IMR-90 (cell line): ENCODE measurements at places on chromosomes 13 and 19. TPM values are rescaled to one million over a fixed set of nuclear protein-coding genes. Genes with fewer than 3 reads are reported as not detected.

The ZNF813 gene
- polyA plus RNA-seq: 0.40 and 0.82 TPM in 2 replicates

The NAPSA gene
- 0.24 and 0.39 TPM in 2 replicates for polyA plus RNA-seq

The MYPOP gene
- polyA plus RNA-seq: 2.8 and 3.1 TPM in 2 replicates

- peak; percentile 31 for DNase-seq
- no peak overlapping the region for H3K4me3 ChIP-seq
- no peak overlapping the region for H3K27ac ChIP-seq
- peaks cover 3% of the 10 kb centered on the region; the same call in 1 of the 2 replicates for H3K4me1 ChIP-seq
- no peaks in the 10 kb centered on the region for H3K36me3 ChIP-seq
Observed at GRCh38 chr13:20848944-20849343, 53.6 kb downstream of the XPO4 start.

GRCh38 chr19:17091758-17092333 is 16.3 kb downstream of the MYO9B start:
- H3K4me3 ChIP-seq: no peak overlapping the region
- H3K36me3 ChIP-seq: peaks cover 17% of the 10 kb centered on the region
- peak overlapping the region; percentile 41 for H3K27ac ChIP-seq
- no peaks in the 10 kb centered on the region for H3K27me3 ChIP-seq

DNA sequence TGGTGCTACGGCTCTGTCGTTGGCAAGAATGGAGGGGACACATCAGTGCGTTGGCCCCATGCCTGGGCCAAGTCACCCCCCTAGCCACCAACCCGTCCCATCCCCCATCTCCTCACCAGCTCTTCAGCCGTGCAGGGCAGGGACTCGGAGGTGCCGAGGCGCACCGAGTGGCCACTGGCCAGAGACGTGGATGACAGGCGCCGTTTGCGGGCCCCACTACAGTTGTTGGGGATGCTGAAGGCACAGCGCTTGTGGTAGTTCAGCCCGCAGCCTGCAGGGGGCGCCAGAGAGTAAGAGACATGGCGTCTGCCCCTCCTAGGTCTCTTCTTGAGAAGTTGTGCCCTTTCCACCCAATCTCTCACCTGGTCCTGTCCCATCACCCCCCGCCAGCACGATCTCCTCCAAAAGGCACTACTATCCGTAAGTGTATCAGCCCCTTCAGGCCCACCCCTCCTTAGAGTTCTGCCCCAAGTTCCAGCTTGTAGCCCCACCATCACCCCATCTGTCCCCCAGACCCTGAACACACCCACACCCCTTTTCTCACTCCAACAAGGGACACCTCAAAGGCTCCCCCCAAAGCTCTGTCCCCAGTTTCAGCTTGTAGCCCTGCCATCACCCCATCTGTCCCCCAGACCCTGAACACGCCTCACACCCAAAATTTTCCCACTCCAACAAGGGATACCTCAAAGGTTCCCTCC is 12.4 kb downstream of the PRKD2 start:
- no peak overlapping the region for H3K27ac ChIP-seq
- no peaks in the 10 kb centered on the region for H3K27me3 ChIP-seq
- H3K36me3 ChIP-seq: peaks cover 47% of the 10 kb centered on the region

DNA sequence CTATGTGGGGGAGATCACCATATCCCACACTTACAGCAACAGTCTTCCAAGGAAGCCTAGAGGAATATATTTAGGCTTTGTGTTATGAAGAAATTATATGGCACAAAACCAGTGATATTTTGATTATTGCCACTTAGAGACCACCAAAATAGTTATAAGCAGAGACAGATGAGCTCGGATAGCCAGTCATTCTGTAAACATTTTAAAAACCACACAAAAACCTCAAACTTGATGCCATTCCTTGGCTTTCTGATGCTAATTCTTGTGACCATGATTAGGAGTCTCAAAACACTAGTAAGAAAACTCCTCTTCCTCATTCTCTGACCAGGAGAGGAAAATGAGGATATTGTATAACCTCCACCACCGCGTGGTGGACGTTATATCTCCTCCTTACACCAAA is 496.4 kb downstream of the FOXO1 start:
- H3K27ac ChIP-seq: no peak overlapping the region
- no peak overlapping the region for H3K4me3 ChIP-seq
- H3K27me3 ChIP-seq: no peaks in the 10 kb centered on the region; the same call in 1 of the 2 replicates
